ENCODE measurements at places on chromosomes 11 and 22. TPM values are rescaled to one million over a fixed set of nuclear protein-coding genes. Genes with fewer than 3 reads are reported as not detected.

DNA sequence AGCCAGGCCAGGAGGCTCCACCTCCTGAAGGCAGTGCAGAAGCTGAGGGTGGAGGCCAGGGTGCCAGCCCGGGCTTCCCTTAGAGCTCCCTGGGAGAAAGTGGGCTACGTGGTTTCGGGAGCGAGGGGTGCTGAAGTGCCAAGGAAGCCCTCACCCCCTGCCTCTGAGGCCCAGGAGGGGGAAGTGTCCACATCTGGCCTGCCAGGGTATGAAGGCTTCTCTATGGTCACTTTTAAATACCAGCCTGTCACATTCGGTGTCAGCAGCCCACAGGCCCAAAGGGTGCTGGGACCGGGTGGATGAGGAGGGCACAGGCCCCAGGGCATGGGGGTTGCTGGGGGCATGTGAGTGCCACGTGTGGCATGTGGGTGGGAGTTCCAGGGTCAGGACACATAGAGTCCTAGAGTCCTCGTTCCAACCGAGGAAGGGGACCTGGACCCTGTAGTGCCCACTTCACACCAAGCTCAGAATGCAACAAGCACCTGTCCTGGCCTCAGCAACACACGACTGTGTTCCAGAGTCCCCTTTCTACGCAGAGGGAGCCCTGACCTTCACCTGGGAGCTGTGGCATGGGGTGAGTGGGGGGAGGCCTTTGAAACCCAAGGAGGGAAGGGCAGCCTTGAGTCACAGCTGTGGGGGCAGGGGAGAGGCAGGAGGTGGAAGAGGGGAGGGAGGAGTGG, 1.7 kb downstream of the SHISA8 start:
- no peak for DNase-seq

DNA sequence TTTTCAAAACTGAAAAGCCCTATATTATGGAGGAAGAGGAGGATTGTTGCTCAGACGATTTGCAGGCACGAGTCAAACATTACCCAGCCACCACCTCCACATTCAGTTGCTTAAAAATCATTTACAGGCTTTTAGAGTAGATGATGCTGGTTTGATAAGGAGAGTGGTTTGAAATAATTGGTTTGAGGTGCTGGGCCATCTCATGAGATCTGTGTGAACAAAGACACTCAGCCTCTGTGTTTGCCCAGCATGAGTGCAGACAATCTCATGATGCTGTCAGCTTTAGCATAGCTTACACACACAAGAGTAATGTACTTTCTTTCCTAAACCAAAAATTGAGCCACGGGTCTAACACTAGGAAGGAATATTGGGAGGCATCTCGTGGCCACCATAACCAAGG, 4.3 kb downstream of the SLC43A3 start:
- DNase-seq: no peak

GRCh38 chr11:82871646-82872045, 28.6 kb downstream of the PRCP start:
- DNase-seq: no peak

- no peak for DNase-seq
Observed at GRCh38 chr11:33178443-33179180, 17.3 kb upstream of the CSTF3 start.

- no peak for DNase-seq
Observed at GRCh38 chr11:57815476-57815875, 53.9 kb downstream of the CTNND1 start.

DNA sequence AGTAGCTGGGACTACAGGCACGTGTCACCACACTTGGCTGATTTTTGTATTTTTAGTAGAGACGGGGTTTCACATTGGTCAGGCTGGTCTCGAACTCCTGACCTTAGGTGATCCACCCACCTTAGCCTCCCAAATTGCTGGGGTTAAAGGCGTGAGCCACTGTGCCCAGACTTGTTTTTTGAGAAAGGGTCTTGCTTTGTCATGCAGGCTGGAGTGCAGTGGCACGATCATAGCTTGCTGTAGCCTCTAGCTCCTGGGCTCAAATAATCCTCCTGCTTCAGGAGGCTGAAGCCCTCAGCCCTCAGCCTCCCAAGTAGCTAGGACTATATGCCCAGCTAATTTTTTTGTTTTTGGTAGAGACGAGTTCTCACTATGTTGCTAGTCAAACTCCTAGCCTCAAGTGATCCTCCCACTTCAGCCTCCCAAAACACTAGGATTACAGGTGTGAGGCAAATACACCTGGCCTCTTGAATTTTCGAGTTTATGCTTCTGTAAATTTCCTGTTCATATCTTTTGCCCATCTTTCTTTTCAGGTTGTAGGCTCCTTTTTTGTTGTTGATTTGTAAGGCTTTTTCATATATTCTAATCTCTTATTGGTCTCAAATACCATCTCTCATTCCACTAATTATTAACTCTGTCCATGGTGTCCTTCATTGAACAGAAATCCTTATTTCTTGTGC, 3.4 kb upstream of the RBM4B start:
- no peak for DNase-seq

- no peak for DNase-seq
Observed at GRCh38 chr11:67639438-67639859, at the start of gene TBX10. Gene TBX10, minus strand, starts transcription at chr11:67639763. Its CDS starts 291 bp downstream, at chr11:67639472.

- DNase-seq: no peak
Observed at GRCh38 chr11:70625051-70625450, 226.7 kb downstream of the CTTN start.

GRCh38 chr11:57935402-57936049, 88.2 kb upstream of the OR9Q1 start:
- DNase-seq: no peak

GRCh38 chr22:25628494-25628893, 64.0 kb downstream of the GRK3 start:
- no peak for DNase-seq

- no peak for DNase-seq
Observed at GRCh38 chr22:37672206-37672919, 3.1 kb upstream of the LGALS1 start.

GRCh38 chr11:62245271-62245753, 3.3 kb downstream of the SCGB1D2 start:
- DNase-seq: peak; percentile 38

DNA sequence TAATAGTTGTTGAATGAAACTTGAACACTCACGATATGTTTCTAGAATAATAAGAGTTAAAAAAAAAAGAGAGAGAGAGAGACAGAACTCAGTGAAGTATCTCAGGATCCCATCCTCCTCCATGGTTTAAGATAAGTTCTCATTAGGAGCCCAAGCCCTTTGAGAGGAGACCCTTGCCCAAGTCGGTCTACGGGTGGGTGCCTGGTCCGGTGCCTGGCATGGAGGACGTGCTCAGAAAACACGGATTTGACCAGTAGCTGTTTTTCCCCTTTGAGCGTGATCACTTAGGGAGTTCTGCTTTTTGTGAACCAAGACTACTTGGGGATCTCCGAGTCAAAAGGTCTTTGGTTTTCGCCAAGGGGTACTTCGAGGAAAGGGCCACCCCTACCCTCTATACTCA, 40.6 kb downstream of the CACNG2 start:
- DNase-seq: no peak

DNA sequence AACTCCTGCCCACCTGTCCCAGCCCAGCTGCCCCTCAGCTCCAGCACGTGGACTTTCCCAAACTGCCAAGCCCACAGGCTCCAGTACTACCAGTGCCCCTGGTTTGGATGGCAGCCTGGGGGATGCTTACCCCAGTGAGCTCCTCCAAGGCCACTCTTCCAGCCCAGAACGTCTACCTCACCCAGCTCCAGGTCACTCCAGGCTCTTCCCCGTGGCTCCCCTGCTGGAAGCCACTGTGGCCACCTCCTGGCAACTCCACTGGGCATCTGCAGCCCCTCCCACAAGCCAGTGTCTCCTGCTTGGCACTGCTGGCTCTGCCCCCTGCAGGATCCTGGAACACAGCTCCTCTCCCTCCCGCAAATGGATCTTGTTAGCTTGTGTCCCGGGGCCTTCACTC, 29.3 kb downstream of the LMO1 start:
- no peak for DNase-seq

DNA sequence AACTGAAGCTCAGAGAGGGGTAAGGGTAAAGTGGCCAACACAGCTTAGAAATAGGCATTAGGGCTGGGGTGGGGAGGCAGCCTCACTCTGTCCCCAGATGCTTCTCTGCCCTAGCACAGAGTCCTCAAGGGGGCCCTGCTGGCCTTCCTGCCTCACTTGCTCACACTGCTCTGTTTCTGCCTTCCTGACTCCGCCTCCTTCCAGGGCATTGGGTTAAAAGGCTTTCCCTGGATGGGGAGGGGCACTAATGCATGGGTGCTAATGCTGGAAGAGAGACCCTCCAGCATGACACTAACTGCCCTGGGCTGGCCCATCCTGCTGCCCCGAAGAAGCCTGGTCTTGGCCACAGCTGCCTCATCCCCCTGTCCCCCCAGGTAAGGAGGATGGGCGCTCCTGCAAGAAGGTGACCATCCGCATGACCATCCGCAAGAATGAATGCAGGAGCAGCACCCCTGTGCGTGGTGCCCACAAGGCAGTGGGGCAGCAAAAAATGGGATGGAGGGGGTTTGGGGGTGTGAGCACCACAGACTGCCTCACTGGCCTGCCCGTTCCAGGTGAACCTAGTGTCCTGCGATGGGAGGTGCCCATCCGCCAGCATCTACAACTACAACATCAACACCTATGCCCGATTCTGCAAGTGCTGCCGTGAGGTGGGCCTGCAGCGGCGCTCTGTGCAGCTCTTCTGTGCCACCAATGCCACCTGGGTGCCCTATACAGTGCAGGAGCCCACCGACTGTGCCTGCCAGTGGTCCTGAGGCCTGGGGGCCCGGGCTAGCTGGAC, 74.0 kb upstream of the MYOD1 start:
- DNase-seq: no peak

DNA sequence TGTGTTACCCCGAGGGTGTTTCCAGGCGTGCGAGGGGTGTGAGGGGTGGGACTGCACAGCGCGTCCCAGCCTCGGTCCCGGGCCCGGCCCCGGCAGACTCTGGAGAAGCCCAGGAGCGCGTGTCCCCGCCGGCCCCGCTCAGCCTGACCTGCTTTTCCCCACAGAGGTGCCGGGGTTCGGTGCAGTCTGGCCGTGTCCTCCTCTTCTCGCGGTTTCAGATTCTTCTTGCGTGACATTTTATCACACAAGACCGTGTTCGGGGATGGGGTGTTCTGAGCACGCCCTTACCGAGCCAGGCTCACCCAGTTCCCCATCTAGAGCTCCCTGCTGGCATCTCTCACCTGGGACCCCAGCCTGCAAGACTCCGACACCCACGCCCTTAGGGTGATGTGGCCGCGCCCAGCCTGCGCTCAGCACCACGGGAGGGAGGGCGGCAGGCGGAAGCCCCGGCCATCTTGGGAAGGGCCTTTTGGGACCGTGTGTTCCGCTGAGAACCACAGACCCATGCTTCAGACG, 775.6 kb downstream of the BRD1 start:
- DNase-seq: peak; percentile 28

- DNase-seq: no peak
Observed at GRCh38 chr11:69394234-69394868, 87.1 kb upstream of the LINC01488 start.

GRCh38 chr11:113474362-113475159, 637 bp downstream of the DRD2 start:
- DNase-seq: peak; percentile 72

DNA sequence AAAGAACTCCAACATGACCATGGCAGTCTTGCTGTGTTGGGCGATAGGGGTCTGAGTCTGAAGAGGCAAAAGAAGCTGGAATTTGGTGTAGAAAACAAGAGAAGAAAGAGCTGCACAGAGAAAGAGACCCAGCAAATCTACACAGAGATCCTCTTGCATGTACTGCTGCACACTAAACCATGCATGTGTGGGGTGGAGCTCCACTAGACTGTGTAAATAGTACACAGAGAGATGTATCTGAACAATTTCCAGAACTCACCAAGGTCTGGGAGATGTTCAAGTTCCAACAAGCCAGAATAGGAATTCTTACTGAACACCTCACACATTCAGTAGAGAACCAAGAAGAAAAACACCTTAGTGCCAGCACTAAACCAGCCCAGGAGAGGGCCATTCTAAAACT, 42.3 kb downstream of the CSF2RB start:
- DNase-seq: no peak

- DNase-seq: no peak
Observed at GRCh38 chr11:117663821-117664220, 133.2 kb downstream of the DSCAML1 start.

DNA sequence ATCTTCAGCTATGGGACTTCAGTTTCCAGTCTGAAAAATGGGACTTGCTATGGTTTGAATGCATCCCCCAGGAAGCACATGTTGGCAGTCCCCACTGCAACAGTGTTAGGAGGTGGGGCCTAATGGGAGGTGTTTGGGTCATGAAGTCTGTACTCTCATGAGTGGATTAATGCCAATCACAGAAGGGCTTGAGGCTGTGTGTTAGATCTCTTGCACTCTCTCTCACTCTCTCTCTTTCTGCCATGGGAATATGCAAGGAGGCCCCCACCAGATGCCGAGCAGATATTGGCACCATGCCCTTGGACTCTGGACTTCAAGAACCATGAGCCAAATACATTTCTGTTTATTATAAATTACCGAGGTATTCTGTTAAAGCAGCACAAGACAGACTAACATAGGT, 7.8 kb upstream of the AP1B1 start:
- DNase-seq: no peak

DNA sequence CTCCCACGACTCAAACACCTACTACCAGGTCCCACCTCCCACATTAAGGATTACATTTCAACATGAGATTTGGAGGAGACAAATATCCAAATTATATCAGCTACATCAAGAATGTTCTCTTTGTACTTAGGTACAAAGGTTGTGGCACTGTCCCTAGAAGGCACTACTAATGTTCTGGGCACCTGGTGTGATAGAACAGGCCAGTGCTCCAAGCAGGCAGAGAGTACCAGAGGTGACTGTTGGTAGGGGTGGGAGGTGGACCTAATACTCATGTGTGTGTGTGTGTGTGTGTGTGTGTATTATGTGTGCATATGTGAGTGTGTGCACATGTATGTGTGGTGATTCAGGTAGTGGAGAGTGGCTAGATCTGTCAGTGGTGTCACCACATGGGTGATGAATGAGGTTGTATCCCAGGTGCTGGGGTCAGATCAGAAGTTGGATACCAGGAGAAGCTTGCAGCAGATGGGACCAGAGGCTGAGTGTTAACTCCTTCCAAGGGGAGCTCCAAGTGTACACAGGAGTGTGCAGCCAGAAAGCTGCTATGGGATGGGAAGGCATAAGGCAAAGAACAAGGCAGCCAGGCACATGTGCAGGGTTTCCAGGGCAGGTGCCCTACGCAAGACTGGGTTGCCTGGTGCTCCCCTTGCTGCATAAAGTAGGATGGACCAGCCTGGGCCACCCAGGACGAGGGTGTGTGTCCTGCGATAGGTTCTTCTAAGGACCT, 17.7 kb upstream of the NNMT start:
- no peak for DNase-seq

GRCh38 chr22:45510376-45511232, 7.9 kb downstream of the FBLN1 start:
- no peak for DNase-seq

- no peak for DNase-seq
Observed at GRCh38 chr22:39732625-39733024, 160.9 kb downstream of the ENTHD1 start.

The CCDC157 gene
- total RNA-seq: 0.85 TPM

The SLC7A4 gene
- total RNA-seq: not detected

The DKK3 gene
- 0.38 TPM for total RNA-seq

The ROBO4 gene
- 0.04 TPM for total RNA-seq

The TUBA8 gene
- total RNA-seq: 1.4 TPM

The BIK gene
- 0.20 TPM for total RNA-seq

The OR51B5 gene
- total RNA-seq: 120 TPM

The ARL14EP gene
- total RNA-seq: 21.6 TPM

The AIFM3 gene
- 0.20 TPM for total RNA-seq

The NPTXR gene
- 3.0 TPM for total RNA-seq

The UCP2 gene
- total RNA-seq: 141 TPM

All from K562 (cell line).